Stimulated activated CD4-positive, alpha-beta T cell treated with anti-CD3 and anti-CD28 coated beads, Interleukin-15, amount 100 ng/mL, for 1 hour (primary cell): ENCODE measurements at places on chromosomes 7 and 10.

DNA sequence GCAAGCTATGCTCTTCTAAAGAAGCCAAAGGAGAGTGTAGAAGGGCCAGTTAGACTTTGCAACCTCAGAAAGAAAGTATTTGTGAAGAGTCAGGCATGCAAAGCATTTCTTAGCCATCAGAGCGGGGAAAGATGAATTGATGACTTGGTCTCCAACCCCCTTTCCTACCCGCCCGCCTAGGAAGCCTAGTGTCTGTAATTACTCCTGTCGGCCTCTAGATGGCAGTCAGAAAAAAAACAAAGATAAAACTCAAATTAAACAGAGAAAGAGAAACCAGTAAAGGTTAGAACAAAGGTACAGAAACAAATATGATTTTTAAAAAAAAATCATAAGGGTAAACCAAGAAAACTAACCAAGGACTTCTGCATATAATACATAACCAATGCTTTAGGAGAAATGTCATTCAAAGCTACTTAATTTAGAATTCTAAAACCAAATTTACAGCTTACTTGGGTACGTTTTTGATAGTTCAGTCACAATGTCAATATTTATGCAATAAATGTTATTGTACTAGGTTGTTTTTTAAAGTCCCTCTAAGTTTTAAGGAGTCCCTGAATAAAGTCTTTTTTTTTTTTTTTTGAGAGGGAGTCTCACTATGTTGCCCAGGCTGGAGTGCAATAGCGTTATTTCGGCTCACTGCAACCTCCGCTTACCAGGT lies 97.6 kb downstream of the LYZL1 start:
- no peak for DNase-seq

DNA sequence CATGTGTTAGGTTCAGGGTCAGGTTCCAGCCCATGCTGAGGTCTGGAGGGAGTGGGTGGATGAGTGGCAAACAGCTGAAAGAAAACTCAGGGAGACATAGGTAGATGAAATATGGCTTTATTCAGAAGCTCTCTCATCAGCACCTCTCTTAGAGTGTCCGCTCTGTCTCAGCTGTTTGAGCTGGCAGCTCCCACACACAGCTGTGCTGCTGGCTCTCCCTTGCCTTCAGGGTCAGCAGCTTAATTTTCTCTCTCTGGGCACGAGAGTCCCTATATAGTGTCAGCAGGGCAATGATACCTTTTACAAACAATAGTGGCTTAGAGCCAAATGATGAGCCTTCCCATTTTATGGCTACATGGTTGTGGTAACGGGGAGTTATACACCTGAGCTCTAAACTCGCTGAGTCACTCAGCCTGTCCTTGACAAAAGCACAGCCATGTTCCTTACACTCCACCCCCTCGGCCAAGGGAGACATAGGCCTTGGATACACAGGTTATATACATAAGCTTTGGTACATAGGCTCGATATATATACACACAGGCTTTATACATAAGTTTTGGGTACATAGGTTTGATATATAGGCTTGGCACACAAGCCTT lies 10.4 kb downstream of the RNF133 start:
- DNase-seq = no peak

DNA sequence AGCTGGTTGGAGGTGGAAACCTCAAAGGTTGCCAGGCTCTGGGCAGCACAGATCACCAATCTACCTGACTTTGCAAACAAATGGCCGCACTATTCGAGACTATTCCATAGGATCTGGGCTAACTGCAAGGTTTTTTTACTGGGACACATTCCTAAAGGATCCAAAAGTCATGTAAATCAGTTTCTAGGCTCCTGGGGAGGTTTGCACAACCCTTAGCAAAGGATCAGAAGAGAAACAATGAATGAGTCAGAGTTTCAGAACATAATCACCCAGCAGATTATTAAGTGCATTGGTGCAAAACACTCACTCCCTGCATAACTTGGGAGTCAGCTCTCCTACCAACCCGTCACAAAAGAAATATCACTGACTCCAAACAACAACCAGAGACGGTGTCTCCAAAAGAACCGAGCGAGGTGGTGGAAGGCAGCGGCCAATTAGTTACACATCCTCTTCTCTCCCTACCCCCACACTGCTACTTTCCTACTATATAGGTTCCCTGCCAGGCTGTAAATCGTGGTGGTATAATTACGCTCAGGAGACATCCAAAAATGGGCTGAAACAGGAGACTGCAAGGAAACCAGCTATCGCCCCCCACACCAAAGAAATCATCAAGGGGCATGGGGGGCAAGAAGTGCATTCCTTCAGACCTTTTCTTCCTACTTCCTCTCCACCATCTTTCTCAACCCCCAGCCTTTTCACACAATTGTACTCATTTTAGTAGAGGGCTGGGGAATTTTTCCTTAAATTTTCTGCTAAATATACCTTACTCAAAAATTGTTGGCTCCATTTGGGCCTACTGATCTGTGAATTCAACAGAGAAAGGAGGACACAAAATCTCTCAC lies 3.2 kb downstream of the UBE2H start:
- DNase-seq = no peak

DNA sequence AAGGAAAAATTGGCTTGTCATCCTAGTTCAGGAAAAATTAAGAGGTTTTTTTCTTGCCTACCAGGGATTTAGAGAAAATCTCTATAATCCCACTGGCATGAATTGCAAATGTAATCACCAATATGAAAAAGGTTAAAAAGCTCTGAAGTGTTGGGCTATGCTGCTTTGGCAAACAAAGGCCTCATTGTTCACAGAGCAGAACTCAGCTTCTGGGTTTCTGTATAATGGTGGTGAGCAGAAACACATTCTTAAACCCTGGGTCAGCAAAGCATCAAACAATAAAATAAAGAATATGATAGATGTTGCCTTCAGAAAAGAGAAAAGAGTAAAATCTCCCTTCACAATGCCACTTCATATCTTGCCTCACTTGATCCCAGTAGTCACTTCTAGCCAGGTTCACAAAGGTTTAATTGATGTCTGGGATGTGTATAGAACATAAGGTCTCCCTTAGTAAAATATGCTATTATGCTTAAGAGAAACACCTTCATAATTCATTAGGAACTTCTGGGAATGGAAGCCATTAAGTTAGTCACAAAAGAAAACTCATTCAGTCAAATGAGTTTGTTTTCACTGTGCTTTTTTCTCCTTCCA lies 1255.5 kb upstream of the PHF14 start:
- no peak for DNase-seq

DNA sequence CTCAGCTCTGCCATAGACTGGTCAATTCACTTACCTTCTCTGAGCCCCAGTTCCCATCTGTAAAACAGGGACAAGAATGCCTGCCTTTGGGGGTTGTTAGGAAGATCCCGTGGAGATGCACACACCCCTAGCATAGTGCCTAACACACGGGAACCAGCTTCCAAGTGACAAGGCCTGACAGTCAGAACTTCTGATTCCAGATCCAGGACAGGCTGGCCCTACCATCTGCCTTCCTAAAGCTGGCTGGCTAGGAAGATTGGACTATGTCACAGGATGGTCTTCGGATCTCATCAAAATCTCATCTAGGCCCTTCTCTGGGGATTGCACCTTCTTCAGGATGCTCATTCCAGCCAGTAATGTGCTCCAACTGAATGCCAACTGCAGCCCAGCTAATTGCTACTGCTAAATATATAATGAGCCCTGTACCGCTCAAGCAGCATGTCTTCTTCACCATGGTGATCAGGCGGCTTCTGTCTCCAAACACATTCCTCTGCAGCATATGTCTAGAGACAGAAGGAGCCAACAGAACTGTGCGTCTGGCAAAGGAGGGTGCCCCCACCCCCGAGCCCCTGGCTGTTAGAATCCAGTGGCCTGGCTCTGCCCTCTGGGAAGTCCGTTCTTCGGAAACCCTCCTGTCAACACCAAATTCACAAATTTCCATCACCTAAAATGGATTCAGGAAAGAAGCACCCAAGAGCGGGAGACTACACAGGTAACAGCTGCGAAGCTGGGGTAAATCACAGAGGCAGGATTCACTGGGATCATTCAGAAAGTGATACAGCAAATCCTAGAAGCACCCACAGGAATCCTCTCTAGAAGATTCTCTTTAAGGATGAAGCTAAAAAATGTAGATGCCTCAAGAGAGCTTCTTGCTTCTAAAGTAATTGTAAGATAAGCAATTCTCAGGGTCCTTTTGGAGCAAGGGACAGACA lies 142.1 kb upstream of the EEPD1 start:
- no peak for DNase-seq

- no peak for DNase-seq
Observed at GRCh38 chr7:104550362-104550761, 222.0 kb downstream of the LHFPL3 start.

DNA sequence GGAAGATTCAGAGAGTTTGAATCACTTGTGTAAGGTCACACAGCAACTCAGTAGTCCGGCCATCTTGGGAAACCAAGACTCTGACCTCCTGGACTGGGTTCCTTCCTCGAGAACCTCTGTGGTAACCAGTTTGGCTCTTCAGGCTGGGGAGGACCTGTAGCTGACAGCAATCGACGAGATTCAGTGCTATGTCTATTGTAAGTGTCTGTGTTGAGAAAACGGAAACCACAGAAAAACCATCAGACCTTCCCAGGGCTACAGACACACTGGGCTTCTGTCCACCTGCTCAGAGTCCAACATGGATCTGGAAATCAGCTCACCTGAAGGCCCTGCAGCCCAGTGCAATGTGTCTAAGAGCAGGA lies 403.7 kb downstream of the RPS24 start:
- no peak for DNase-seq

DNA sequence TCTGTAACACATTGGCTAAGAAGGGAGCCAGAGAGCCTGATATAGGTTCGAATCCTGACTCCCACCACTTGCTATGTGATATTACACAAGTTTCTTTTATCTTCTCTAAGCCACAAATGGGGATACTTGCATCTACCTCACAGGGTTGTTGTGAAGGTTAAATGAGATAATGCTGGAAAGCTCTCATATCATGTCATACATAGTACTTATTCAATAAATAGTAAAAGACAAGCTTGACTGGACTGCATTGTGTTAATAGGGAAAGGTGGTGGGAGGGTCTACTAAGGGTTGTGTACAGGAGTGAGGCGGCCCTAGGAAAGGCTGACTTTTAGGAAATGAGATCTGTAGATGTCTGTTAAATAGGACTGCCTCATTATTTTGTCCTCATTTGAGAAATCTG lies 35.8 kb upstream of the DNMBP start:
- no peak for DNase-seq

- no peak for DNase-seq
Observed at GRCh38 chr10:113300617-113301016, 252.2 kb upstream of the HABP2 start.

- DNase-seq = no peak
Observed at GRCh38 chr7:111588065-111588433, 25.8 kb upstream of the IMMP2L start.
